Stimulated activated CD8-positive, alpha-beta memory T cell treated with anti-CD3 and anti-CD28 coated beads, Interleukin-4, amount 100 ng/mL, for 1 hour (primary cell): ENCODE measurements at places on chromosomes 7 and 10.
A peak's percentile ranks its signal among the peaks of the same experiment; 100 is the strongest.

GRCh38 chr7:70572571-70572970, 559.4 kb upstream of the GALNT17 start:
- no peak for DNase-seq

- no peak for DNase-seq
Observed at GRCh38 chr10:62723375-62723774, 81.1 kb upstream of the ADO start.

DNA sequence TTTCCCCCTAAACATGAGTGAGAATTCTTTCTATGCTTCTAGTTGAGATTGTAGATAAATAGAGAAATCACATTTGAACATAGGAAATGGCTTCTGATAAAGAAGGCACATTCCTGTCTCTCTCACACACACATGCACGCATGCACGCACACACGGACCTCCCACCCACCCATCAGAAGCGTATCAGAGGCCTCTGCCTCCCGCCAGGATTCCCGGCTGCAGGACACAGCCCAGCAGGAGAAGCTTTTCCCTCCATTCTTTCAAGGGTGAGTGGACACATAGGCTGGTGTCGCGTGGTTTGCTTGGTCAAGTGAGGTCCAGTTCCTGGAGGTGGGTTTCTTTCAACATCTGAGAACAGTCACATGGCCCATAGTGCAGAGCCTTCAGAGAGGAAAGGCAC, 34.2 kb downstream of the KLF6 start:
- no peak for DNase-seq

DNA sequence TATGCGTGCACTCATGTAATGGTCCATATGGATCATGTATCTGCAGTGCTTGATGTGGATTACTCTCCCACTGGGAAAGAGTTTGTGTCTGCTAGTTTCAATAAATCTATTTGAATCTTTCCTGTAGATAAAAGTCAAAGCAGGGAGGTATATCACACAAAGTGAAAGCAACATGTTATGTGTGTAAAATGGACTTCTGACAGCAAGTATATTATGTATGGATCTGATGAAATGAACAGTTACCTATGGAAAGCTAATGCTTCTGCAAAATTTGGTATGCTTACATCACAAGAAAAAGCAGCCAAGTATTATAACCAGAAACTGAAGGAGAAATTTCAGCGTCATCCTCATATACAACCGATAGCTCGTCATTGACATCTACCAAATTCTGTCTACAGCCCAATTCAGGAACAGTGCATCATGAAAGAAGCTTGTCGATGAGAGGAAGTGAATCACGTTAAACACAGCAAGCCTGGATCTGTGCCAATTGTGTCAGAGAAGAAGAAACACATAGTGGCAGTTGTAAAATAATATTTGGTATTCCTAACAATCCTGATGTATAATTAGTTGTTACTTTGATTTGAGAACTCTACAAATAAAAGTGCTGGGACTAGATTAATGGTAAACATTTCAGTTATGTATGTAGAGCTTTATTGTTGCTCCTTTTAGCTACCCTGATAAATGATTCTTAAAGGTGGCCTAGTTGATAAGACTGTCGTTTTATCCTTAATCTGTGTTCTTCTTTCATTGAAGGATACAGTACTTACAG, 14.2 kb upstream of the SYPL1 start:
- DNase-seq = peak; percentile 9

DNA sequence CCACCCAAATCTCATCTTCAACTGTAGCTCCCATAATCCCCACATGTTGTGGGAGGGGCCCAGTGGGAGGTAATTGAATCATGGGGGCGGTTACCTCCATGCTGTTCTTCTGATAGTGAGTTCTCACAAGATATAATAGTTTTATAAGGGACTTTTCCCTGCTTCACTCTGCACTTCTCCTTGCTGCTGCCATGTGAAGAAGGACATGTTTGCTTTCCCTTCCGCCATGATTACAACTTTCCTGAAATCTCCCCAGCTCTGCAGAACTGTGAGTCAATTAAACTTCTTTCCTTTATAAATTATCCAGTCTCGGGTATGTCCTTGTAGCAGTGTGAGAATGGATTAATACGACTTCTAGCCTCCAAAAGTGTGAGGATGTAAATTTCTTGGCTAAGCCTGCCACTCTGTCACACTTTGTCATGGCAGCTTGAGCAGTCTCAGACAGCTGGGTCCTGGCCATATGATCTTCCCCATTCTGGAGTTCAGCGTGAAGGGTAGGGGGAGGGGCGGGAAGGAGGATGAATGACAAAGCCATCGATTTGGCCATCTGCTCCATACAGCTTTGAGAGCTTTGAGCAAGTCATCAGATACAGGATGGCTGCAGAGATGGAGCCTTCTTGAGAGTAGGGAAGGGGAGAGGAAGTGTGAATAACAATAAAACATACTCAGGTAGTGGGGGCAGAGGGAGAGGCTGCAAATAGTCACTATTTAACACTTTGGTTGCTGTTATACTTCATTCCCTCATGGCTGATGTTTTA, 19.1 kb upstream of the INPP5F start:
- DNase-seq = no peak

DNA sequence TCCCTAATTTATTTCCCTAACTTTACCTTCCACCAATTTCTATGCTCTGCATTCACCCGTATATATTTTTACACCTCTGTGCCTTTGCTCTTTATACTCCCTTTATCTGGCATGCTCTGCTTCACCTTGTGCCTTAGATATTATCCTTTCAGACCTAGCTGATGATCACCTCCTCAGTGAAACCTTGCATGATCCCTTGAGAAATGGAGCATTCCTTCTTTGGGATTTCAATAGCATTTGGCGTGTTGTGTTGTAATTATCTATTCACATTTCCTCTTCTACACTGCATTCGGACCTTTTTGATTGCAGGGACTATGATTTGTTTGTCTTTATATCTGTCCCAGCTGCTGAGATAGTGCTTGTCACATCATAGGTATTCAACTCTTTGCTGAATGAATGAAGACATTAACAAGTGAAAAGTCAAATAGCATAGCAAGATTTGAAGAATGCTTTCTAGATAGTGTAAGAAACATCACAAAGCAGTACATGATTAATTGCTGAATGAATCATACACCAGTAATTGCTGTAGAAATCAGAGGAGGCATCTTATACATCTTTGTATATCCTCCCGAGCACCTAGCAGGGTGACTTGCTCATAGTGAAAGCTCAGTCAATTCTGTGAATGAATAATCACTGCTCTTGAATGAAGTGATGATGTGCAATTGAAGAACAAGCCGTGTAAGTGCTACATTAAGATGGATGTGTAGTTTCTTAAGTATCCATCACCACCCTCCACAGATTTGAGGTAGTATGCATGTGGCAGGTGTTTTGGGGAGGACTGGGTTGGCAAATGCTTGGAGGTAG, 2.0 kb upstream of the TM9SF3 start:
- DNase-seq = no peak

DNA sequence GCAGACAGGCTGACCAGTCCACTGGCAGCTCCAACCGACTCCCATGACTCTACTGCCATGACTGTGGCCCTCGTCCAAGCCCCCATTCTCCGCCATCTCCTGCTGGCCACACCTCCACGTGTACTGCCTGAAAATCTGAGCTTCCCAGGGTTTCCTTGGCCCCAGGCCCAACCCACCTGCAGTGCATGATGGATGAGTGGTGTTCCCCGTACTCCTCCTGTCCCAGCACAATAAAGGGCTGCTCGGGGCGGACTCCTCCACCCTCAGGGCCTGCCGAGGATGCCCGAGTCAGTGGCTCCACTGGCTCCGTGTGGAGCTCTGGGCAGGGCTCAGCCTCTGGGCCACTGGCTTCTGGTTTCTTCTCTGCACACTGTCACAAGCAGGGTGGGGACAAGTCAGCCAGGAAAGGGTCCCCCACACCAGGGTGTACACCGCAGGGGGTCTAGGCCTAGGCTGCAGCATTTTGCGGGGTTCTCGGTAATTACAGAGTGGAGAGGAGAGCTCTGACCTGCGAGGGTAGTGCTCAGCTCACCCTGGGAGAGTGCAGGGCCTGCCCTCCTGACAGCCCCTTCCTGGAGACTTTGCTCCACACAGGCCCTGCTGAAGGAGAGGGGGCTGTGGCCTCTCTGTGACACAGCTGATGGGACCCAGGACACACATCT, 15.2 kb downstream of the WDR91 start:
- DNase-seq = no peak

- DNase-seq = no peak
Observed at GRCh38 chr7:48280100-48280499, 108.8 kb downstream of the ABCA13 start.

GRCh38 chr7:95772771-95773581, 622 bp downstream of the DYNC1I1 start:
- DNase-seq = no peak

DNA sequence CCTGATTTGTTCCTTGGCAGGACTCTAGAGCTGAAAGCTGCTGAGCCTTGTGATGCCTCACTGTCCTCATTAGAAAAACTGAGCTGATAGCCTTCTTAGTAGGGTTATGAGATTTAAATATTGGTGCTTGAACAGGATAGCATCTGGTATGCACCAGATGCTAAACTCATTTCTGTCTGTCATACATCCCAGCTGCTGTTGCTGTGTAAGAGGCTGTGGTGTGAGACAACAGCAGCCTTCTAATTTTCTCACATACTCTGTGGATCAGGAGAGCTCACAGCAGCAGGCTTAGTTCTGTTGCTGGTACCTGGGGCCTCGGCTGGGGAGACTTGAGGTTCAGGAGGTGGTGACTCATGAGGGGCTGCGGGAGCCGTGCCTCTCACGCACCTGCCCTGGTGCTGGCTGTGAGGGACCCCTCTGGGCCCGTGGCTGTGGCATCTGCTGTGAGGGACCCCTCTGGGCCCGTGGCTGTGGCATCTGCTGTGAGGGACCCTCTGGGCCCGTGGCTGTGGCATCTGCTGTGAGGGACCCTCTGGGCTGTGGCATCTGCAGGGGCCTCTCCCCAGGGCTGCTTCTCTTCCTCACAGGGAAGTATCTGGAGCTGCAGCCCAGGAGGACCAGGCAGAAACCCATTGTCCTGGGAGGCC, 12.5 kb downstream of the DYNC2I1 start:
- DNase-seq = no peak

- DNase-seq = no peak
Observed at GRCh38 chr7:32243687-32244290, 173.6 kb upstream of the PDE1C start.

- DNase-seq = no peak
Observed at GRCh38 chr7:135213831-135214230, 2.5 kb upstream of the WDR91 start.

- no peak for DNase-seq
Observed at GRCh38 chr10:132615341-132616169, 78.0 kb downstream of the INPP5A start.

DNA sequence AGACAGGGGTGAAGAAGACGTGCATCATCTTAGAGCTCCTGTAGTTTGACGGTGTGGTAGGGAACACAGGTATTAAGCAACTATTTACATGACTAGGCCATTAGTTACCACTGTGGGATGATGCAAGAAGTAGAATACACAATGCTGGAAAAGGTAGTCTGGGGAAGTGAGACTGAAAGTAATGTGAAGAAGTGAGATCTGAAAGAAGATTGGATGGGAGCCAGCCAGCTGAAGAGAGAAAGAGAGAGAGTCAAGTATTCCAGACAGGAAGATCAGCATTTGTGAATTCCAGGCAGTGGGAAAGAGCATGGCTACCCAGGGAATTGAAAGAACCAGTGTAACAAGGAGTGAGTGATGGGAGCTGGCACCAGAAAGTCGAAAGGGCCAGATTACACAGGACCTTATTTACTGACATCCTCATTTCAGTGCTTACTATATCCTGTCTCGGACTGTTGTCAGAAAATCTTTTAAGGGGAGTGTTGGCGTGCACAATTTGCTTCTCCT, 4.0 kb upstream of the CFAP58 start:
- DNase-seq = no peak

DNA sequence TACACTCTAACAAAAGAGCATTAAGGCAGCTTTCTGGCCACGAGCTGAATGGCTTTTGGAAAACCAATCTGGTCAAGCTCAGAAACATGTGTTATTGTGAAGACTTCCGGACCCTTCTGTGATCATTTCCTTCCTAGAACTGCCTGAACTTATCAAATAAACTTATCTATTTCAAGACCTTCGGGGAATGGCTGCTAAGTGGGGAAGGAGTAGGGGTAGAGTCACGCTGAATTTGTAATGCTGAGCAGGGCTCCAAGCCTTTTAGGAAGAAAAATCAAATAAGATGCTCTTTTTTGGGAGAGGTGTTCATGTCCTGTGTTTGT, 56.6 kb downstream of the PAPSS2 start:
- DNase-seq = no peak

- no peak for DNase-seq
Observed at GRCh38 chr7:117780832-117781231, 92.4 kb downstream of the CTTNBP2 start.

GRCh38 chr10:14225379-14225778, 105.3 kb downstream of the FRMD4A start:
- DNase-seq = no peak

DNA sequence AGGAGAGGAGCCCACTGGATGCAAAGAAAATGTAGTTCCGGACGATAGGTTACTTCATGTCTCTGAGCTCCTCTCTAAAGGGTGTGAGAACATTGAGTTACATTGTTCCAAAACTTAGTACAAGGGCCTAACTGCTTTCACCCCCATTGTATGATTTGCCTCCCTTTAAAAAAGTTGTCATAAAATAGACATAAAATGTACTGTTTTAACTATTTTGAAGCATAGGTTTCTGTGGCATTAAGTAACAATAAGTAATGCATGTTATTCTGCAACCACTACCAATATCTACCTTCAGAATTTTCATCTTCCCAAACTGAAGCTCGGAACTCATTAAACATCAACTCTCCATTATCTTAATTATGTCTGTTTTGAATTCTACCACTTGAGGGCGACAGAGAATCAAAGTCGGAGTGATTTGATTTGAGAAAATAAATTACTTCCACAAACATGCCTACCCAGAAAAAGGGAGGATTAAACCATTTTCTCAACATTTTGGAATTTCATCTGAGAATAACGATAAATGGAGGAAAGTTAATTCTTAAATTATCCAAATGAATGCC, 2.7 kb downstream of the IGFBP1 start:
- no peak for DNase-seq

GRCh38 chr10:71542478-71542877, 145.8 kb downstream of the CDH23 start:
- DNase-seq = no peak

- no peak for DNase-seq
Observed at GRCh38 chr10:61993711-61994401, 92.4 kb downstream of the ARID5B start.

DNA sequence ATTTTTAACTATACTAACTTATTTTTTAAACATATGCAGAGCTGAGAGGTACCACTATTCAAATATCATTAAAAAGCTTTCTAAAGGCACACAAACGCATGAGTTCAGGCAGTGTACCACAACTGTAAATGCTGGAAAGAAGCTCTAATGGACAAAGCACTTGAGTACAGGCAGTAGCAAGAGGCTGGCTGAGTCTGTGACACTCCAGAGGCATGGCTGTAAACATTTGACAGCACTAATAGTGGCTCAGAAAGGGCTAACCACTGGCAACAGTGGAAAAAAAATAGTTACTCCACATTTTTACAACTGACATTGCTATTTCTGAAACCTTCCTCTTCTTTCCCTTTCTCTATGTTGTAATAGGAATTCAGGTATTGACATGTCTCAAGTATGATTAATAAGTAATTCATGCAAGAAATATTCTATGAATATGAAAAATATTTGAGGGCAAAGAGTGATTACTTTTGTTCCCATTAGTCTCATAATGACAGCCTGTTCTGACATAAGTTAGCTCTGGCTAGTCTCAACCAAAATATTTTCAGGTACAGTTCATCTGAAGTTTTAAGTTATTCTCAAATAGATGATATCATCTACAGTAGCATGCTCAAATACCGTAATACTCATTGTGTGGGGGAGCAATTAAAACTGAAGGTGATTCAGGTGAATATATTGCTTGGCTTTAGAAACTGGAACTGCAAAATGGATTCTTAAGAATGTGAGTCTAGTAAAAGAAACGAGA, 324.0 kb upstream of the POT1 start:
- DNase-seq = no peak
